HS-27A (cell line): ENCODE measurements at places on chromosomes 4 and X.
A peak's percentile ranks its signal among the peaks of the same experiment; 100 is the strongest.

GRCh38 chr4:150321113-150321512, 242.9 kb downstream of the DCLK2 start:
- DNase-seq: no peak

DNA sequence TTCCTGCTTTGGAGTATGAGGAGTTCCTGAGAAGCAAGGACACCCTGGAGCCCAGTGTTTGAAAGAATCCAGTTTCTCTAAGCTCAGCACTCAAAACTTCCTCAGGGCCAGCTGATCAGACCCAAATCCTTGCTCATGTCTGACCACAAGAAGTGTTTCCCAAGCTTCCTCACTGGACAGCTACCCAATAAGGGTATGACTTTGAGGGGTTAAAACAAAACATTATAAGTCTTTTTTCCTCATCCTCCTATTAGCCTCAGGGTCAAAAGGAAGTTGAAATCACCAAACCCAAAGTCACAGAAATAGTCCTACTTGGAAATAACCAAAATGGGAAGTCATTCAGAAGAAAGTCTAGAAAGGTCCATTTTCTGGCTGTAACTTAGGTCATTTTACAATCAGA, 13.7 kb downstream of the ZBTB33 start:
- no peak for DNase-seq

DNA sequence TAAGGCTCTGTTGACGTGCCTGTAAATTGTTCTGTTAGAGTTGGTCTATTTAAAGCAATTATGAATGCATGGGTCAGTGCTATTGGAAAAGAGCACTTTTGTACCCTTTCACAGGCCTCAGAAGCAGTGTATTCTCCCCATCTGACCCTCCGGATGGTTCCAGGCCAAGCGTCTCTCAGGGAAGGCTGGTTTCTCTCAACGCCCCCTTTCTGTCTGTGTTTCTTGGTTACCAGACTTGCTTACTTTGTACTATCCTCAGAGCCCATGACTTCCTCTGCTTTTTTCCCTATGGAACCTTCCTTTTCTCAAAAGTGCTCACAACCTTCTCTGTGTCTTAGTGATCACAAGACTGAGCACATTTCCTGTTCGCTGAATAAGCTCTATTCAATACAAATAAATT, 559.3 kb upstream of the ZFP42 start:
- no peak for DNase-seq

GRCh38 chr4:137343221-137343620, 189.1 kb downstream of the PCDH18 start:
- DNase-seq: no peak

DNA sequence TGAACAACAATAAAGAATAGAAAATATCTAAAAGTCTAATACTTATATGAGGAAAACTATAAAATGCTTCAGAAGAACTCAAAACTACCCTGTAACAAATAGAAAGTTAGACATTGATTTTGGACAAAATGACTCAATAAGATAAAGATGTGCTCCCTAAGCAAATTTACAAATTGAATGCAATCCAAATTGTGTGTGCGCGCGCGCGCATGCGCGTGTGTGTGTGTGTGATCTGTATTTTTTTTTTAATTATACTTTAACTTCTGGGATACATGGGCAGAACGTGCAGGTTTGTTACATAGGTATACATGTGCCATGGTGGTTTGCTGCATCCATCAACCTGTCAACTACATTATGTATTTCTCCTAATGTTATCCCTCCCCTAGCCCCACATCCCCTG, 320.8 kb upstream of the INTU start:
- DNase-seq: no peak

DNA sequence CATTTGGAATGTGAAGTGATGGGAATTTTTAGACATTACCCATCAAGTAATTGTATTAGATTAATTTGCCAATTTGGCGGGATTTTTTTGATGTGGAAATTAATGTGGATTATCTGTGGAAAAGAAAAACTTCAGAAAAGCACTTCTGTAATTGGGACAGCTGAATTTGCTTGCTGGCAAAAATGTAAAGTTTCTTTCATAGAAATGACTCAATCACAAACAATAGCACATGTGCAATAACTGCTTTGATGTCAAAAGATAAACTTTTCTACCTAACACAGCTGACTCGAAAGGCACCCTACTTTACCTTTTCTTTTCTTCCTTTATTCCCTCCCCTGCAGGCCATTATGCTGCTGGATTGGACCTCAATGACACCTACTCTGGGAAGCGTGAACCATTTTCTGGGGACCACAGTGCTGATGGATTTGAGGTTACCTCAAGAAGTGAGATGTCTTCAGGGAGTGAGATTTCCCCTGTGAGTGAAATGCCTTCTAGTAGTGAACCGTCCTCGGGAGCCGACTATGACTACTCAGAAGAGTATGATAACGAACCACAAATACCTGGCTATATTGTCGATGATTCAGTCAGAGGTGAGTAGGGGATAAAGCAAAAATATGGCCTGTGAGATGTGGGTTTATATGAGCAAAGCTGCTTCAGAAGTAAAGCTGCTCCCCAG, 1.4 kb downstream of the AREG start:
- no peak for DNase-seq

DNA sequence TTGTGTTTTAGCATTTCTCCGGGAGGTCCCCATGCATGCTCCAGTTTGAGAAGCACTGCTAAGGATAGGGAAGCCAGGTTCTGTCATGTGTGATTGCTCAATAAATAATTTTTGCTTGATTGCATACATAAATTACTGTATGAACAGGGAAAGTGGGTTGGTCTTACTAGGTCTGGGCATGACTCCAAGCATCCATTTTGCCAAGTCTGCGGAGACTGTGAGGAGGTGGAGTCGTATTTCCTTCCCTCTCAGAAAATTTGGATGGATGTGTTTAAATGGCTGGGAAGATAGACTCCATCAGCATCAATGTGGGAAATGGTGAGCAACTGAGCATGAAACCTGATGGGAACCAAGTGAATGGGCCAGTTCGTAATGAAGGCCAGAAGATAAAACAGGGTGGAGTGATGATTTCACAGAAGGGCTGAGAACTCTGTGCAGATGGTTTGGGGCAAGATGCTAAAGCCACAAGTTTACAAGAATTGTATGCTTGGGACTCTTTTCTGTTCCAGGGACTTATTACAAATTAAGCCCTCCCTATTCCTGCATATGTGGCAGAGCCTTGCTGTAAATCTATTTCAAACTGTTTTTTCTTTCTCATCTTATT, 84.1 kb downstream of the NHS start:
- DNase-seq: no peak

GRCh38 chr4:30802622-30803323, 82.6 kb downstream of the PCDH7 start:
- no peak for DNase-seq

GRCh38 chrX:103831342-103831802, 685 bp downstream of the RAB9B start:
- DNase-seq: no peak

GRCh38 chr4:147749811-147750321, 18.0 kb downstream of the ARHGAP10 start:
- DNase-seq: no peak

GRCh38 chrX:13404364-13404763, 84.5 kb upstream of the ATXN3L start:
- DNase-seq: no peak

- DNase-seq: no peak
Measured at GRCh38 chr4:118845552-118846050, 9.7 kb upstream of the SEC24D start.

- peak; percentile 40 for DNase-seq
Measured at GRCh38 chrX:135327299-135327698, 18.0 kb downstream of the ETDC start.

GRCh38 chr4:183941964-183942363, 36.9 kb downstream of the STOX2 start:
- no peak for DNase-seq

- DNase-seq: no peak
Measured at GRCh38 chrX:68060506-68061205, 372.6 kb downstream of the OPHN1 start.

DNA sequence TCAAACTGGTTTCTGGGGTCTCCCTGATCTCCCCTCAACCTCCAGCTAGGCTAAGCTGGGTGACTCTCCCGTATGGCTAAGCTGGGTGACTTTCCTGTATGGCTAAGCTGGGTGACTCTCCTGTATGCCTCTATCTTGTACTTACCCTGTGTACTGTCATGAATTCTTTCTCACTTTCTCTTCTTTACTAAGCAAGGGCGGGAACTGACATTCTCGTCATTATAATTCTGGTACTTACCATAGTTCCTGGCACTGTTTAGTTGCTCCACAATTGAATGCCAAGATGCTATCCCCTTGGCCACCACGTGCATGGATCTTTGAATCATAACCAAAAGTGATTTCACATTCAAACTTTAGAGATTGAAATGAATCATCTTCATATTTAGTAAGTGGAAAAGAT, 8.8 kb downstream of the INTU start:
- no peak for DNase-seq

GRCh38 chr4:124030147-124030546, 633.6 kb downstream of the SPRY1 start:
- no peak for DNase-seq

- DNase-seq: no peak
Measured at GRCh38 chrX:43865791-43866190, 16.5 kb downstream of the MAOB start.

GRCh38 chrX:132532913-132533312, 44.1 kb upstream of the MBNL3 start:
- DNase-seq: peak; percentile 0

GRCh38 chr4:133403913-133404312, 254.8 kb downstream of the PCDH10 start:
- no peak for DNase-seq

- no peak for DNase-seq
Measured at GRCh38 chrX:39421006-39421405, 619.7 kb downstream of the MID1IP1 start.

DNA sequence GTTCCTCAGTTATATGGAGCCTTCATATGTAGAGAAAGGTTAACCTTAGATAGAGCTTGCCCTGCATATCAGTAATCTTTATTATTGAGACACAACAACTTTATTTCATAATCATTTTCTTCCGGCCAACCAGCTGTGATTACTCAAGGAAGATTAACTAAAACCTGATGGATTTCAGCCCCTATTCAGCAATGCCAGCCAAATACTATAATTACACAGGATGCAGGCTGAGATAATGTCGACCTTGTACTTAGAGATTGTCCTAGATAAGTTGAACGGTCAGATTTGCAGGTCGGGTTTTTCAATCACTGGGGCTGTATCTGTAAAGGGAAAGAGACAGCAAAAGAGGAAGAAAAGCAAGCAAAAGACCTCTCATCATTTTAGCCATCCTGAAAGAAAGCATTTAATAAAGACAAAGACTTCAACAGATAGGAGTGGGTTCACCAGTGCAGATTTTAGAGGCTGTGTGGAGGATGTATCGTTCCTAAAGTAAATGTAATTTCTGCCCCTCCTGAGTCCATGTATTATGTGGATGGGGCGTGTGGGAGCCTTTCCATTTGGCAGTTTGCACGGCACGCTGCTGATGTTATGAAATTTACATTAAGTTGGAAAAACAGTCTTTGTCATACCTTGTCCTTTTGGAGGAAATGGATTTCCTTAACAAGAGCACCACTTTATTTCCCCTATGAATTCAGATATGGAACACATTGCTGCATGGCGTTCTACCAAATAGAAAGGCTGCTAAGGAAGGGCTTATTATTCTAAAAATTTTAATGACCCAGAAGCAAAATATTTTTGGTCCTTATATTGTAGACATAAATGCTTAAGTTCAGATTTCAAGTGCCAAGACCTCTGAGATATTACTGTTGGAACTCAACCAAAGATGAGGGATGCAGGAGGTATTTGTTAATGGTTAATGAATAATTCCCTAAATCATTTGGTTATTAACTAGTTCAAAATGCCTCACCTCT, 496.7 kb downstream of the SPRY1 start:
- no peak for DNase-seq

DNA sequence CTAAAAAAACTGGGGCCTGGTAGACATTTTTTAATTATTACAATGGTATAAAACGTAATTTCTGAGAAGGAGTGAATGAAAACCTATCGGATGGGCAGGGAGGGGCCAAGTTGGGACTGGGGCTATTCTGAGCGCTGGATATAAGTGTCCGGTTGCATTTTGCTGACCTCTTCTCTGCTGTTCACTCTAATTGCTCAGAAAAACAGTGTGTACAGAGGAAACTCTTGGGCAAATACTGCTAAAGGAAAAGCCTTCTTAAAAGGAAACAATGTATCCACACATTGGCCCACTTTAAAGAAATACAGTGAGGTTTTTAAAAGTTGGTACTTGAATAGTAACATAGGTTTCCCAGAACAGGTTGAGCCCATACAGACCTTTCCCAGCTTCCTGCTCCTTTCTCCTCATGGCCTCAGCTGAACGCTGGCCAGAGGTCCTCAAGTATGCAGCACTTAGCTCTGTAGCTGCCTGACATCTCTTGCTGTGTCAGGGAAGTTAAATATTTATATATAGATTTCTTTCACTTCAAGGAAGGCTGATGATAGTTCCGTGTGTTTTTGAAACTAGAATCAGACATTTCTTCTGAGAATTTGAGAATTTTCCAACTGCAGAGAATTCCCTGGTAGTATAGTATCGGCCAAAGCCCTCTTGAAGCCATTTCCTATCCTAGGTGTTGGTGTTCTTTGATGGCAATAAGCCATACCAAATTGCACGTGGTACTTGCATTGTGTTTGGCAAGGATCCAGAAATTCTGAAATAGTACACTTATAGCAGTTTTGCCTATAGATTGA, 97.1 kb upstream of the SLC4A4 start:
- DNase-seq: no peak

DNA sequence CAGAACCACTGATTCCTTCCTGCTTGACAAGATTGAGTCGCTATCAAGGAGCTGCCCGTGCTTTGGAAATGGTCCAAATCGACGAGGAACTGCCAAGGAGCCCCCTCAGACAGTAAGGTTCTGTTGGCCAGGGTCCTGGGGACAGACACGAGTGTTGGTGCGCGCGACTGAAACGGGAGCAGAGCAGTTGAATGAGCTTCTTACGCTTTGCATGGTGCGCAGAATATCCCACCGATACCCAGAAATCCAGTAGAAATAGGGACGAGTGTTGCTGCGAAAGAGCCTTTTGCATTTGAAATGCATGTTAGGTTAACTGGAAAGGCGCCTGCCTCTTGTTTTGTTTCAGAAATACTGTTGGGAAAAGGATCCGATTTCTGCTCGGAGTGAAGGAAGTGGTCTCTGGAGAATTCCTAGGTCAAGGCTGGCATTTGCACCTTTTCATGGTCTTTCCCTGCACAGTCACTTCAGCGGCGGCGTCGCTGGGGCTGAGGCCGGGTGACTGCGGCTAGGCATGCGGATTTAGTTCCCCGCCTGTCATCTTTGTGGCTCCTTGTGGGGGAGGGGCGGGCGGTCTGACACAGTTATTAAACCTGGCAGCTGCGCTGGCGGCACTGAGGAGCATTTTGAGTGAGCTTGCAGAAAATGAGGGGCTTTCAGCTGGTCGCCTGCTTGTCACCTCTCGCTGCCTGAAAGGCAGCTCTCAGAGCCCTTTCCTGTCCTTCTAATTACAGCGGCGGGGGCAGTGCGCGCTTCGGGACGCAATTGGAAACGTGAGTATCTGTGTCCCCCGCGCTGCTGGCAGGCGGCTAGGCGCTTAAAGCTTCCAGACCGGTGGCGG, 51.5 kb upstream of the TRIM2 start:
- DNase-seq: no peak
